ENCODE measurements at places on chromosomes 6 and 20.

DNA sequence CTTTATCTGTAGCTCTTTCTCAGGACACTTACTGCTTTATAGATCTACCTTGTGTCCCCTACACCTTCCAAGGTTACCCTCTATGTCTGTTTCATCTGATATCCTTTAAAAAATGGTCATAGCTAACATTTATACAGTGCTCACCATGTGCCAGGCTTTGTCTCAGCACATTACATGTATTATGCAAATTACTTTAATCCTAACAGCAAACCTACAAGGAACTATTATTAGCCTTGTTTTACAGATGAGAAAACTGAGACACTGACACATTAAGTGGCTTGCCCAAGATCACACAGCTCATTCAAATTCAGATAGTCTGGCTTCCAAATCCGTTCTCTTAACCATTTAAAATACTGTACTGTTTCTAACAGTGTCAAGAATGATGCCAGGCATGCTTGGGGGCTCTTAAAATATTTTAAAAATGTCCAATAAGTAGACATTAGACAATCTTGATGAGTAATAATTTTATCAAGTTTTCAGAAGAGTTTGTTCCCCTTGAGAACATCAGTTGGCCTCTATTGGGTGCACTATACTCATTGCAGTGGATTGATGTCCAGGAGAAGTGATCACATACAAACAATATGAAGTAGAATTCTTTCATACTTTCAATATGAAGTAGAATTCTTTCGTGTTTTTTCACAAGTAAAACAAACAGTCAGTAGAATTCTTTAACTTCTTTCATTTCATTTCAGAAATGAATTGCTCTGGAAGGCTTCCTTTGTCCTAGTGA, 69.6 kb downstream of the DNAH8 start:
- no peak for DNase-seq

- DNase-seq = peak; percentile 90
Measured at GRCh38 chr6:26327450-26328264, 37.3 kb upstream of the BTN3A2 start.

DNA sequence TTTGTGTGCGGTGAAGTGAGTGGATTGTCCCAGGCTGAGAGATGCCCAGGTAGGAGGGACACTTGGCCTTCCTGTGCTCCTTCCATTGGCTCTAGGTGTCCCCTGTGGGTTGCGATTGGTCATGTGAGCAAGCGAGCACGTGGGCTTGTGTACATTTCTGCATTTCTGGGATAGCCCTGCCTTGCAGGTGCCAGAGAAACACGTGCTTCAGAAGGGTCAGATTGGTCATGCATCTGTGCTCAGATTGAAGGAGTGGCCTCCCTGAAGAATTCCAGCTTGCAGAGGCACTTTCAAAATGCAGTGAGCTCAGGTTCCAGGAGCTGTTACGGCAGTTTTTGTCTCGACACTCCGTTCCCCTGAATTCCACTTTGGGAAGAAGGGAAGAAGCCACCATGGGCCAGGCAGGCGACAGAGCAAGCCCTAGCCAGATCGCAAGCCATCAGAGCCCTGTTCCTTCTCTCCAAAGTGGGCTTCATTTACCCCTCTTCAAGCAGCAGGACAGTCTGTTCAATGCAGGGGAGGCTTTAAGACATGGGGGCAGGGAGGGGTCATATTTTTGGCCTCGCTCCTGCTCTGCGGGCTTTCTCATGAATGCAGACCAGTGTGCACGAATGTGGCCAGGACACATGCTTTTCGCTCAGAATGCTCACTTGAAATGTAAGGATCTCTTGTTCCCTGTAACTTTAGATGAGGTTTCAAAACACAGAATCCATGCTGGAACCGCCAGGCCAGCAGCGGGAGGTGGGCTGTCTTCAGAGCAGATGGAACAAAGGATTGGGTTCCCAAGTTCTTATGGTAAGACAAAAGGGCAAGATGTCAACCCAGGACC, 78.6 kb upstream of the AKAP12 start:
- no peak for DNase-seq

GRCh38 chr6:90468080-90468479, 118.8 kb downstream of the MAP3K7 start:
- DNase-seq = peak; percentile 71

GRCh38 chr6:5746759-5747130, 260.0 kb downstream of the NRN1 start:
- no peak for DNase-seq

DNA sequence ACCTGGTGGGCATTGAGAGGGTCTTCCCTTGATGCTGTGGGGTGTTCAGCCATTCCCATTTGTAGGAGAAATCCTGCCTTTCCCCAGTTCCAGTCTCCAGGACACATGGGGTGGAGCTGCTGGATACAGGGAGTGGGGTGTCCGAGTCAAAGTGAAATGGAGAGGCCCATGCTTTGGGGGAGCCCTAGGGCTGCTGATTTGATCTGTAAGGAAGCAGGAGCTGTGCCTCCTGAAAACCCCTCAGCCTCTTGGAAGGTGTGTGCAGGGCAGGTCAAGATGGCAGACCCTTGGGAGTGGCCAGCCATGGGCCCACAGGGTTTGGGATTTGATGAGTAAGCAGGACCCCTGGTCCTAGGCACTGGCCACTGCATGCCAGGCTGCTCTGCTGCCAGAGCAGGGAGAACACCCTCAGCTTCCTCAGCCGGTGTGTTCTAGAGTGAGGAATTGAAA, 82.0 kb downstream of the SERAC1 start:
- no peak for DNase-seq

GRCh38 chr6:168623736-168624135, 182.8 kb downstream of the SMOC2 start:
- no peak for DNase-seq

GRCh38 chr20:17866234-17867001, 102.2 kb downstream of the SNX5 start:
- no peak for DNase-seq

DNA sequence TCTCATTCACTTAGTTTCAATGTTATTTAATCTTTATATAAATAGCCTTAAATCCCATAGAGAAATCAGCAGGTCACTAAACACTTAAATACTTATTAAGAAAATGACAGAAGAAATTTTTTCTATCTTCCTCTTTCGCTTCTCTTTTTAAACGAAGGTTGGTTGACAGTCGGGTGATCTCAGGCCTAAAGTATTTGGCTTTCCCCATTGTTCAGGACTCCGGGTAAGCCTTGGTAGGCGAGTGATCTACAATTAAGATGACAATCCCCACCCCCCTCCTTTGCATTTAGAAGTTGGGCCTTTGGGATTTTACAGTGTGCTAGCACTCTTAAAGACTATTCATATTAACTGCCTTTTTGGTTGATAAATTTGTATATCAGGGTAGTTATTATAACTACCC, 19.7 kb upstream of the UTRN start:
- DNase-seq = no peak

DNA sequence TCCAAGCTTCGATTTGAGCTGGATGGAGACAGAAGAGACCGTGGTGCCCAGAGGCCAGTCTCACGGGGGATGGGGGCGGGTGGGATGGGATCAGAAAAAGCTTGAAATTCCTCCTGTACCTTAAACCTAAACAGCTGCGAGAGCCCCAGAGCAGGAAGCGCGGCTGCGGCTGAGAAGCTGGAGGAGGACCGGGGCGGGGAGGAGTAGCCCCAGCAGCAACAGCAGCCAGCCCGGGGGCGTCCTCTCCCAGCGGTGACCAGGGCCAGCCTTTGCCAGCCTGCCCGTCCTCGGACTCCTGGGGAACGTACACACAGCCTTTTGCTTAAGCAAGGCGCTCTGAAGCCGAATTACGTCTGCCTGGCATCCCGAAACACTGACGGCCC, 17.4 kb upstream of the PRDM13 start:
- DNase-seq = no peak

- no peak for DNase-seq
Measured at GRCh38 chr20:23513164-23513563, 22.2 kb downstream of the CST8 start.

- DNase-seq = peak; percentile 75
Measured at GRCh38 chr20:51542033-51542570, 417 bp downstream of the NFATC2 start.

DNA sequence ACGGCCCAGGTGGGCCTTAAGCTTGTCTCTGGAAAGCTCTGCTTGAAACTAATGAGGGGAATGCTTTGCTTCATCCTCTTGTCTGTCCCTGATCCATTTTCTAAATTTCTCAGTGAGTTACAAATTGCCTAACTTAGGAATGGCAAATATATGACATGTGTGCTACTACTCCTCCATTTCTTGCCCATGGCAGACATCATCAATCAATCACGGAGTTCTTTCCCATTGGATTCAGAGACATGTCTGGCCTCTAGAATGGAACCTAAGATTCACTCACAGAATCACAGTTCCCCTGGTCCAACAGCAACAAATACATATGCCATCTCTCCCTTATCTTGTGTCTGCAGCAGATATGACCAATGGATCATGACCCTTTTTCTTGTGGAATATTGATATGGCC, 6.6 kb upstream of the BPIFB4 start:
- DNase-seq = no peak

DNA sequence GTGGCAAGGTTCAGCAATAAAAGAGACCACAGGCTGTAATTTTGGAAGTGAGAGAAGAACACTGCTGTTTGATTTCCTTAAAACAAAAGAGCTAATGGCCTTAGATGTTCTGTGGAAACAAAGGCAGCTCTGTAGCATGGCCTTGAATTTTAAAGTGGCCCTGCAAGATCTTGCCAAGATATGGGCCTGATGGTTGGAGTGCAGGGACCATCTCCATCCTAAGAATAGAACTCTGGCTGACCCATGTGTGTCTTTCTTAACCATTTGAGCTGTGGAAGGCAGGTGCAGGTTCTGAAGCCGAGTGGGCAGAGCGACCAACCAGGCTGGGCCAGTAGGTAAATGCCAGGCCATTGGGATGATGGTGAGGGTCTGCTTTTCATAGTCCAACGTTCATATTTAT, 73.8 kb upstream of the VSTM2L start:
- DNase-seq = no peak

GRCh38 chr6:113464960-113465359, 392.2 kb upstream of the MARCKS start:
- no peak for DNase-seq

GRCh38 chr6:148747145-148747470, 278 bp downstream of the UST start:
- DNase-seq = peak; percentile 57

DNA sequence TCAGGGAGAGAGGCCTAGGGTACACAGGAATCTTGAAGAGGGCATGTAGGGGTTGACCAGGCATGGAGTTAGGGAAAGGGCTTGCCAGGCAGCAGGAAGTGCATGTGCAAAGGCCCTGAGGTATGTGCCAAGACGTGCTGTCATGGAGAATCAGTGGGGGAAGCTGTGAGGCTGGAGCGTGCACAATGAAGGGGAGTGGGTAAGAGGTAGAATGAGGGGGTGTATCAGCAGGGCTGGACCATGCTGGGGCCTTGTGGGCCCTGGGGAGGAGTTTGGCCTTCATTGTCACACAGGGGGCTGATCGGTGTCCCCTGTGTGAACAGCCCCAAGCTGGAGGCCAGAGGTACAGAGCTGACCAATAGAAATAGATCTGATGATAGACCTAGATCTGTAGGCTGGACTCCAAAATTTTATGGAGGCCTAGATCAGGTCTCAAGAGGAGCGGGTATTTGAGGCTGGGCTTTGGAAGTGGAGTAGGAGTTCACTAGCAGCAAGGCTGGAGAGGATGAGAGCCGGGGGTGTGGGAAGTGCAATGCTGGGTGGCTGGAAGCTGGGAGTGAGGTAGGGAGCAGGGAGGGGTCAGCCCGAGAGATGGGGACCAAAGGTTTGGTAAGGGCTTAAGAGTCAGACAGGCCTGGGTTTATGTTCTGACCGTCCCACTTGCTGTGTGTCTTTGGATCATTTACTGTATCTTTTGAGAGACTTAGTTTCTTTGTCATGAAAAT, 3.0 kb downstream of the SRC start:
- no peak for DNase-seq

DNA sequence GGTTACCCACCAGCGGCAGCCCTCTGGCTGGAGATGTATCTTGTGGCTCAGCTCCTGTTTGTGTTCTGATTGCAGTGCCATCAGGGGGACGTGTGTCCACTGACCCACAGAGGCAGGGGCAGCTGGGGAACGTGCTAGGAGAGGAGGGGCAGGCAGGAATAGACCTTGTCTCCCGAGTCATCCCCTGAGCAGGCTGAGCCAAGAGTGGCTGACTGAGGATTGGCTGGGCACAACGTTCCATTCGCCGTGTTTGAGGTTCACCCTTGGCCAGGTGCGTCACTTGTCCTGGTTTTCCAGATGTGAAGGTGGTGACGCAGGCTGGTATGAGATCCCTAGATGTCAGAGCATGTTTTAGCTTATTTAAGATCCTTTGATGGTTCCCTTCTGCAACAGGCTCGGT, 57.7 kb downstream of the ADNP start:
- DNase-seq = no peak

DNA sequence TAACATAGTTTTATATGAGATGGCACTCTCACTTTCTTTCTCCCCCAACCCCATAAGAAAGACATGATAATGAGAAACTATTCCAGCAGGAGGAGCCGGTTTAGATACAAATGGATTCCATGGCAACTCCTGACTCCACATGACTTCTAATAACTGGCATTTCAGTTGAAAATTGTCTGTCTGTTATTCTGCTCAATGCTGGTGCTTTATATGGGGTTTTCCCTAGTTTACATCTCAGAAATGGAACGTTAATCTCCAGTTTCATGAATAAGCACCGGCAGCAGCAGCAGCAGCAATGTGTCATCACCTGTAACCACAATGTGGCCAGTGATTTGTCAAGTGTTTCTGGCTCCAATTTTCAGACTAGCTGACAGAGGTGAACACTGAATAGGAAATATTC, 8.0 kb upstream of the SIM1 start:
- DNase-seq = peak; percentile 75

- no peak for DNase-seq
Measured at GRCh38 chr6:159766906-159767305, 5.1 kb downstream of the ACAT2 start.

- no peak for DNase-seq
Measured at GRCh38 chr6:100695445-100695844, 185.7 kb downstream of the ASCC3 start.

DNA sequence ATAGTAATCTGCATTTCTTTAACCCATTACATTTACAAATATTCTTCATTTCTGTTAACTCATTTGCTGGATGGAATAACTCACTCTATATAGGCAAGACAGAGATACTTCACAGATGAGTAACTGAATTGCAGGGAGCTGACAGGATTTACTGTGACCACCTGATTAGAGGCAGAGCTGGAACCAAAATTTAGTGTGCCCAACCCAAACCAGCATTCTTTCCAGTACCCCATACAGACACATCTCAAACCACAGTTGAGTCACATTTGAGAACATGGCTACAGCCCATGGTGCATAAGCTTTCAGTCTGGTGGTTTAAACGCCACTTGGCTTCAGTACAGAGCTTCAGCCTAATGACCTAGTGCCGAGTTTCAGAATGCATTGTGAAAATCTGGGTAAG, 138.4 kb upstream of the TENT5A start:
- no peak for DNase-seq
